ENCODE measurements at places on chromosomes 13 and 19.

DNA sequence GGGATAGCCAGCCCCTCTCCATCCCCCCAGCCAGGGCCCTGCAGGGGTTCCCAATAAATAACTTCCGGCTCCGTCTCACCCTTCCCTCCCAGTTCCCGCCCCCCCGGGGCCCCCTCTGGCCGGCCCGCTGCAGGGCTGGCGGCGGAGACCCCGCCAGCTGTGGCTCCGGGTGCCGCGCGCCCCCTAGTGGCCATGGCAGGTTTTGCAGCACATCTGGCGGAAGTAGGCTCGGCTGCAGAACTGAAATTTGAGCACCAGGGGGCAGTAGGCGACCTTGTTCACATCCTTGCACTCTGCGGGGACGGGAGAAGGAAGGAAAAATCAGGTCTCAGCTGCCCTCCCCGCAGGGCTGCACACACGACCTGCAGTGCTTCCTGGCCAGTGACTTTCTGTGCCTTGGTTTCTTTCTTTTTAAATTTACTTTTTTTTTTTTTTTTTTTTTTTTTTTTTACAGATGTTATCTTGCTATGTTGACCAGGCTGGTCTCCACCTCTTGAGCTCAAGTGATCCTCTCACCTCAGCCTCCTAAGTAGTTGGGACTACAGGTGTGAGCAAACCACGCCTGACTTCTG, 3.6 kb upstream of the MYO1F start:
- DNase-seq, result peak; percentile 81

DNA sequence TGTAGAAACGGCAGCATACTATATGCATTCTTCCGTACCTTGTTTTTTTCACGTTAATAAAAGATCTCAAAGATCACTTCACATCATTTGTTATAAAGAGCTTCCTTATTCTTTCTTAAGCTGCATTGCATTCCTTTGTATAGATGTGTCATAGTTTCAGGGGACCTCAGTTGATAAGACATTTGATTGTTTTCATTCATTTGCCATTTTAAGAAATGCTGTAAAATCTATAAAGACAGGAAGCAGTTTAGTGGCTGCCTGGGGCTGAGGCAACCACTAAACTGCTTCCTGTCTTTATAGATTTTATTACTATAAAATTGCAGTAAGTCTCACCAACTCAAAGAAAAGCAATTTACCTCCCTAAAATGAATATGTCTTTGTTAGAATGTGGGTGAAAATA, 59.4 kb downstream of the ZDHHC20 start:
- DNase-seq, result no peak

GRCh38 chr13:91563799-91564198, 165.4 kb downstream of the GPC5 start:
- DNase-seq, result no peak

GRCh38 chr13:75173457-75174356, 308.3 kb downstream of the TBC1D4 start:
- DNase-seq, result no peak

DNA sequence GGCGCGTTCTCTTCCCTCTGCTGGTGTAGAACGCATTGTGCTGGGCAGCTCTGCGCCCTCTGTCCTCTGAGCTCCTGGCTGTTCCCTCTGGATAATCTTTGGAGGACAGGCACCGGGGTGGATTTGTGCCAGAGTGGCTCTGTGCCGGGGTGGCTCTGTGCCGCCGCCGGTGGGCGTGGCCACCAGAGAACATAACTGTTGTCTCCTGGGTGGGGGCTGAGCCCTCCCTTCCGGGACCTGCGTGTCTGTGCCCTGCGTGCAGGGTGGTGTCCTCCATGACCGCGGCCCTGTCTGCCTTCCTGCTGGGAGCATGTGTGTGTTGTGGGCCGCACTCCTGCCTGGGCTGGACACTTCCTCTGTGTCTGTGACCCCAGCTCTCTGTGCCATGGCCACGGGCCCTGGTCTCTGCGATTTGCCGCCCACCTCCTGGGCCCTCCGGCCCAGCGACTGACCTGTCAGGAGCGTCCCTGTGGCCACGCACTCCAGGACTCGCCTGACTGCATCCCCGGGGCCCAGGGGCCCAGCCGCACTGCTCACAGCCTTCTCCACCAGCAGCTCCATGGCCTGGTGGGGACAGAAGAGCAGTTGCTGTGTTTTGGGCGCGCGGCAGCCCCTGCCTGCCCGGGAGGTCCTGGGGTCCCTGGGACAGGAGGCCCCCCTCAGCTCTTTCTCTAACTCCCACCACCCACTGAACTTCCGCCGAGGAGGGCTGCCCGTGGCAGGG, 22.4 kb upstream of the MATK start:
- DNase-seq, result no peak

GRCh38 chr19:18683958-18684641, 620 bp downstream of the CRTC1 start:
- DNase-seq, result no peak

DNA sequence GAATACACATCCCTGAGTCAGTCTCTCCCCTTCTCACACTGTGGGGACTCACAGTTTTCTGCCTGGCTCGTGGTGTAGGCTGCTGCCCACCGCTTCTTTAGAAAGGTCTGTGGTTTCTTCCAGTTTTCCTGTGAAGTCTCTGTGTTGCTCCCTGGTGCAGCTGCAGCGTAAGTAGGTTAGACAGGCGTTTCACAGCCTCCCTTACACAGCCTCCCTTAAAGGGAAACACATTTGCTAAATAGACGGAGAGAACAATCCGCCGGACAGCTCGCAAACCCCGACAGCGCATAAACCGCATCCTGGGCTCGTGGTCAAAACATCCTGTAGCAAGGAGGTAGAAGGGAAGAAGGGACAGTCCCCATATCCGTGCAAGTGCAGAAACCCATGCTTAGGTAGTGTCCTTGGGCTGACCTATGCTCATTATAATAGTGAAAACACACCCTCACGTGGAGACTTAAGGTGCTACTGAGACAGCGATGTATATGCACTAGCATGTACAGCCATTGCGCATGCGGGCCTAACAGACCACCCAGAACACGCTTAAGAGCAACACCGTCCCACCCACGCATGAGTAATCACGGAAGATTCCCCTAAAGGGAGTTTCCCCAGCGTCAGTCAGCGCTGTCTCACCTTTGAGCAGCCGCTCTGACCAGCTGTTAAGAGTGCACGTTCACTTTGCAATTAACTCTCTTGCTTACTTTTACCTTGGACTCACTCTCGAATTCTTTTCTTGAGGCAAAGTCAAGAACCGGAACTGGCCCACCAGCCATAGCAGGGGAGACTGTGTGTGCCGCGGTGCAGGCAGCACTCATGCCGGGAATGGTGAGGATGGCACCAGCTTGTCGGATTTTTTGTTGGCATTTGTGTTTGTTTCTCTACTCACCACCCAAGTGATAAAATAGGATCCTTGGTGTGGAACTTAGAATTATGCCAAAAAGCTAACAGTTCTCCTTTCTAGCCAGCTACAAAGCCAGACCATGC, 16.6 kb downstream of the SIGLEC8 start:
- DNase-seq, result no peak

- no peak for DNase-seq
Measured at GRCh38 chr19:44943801-44944249, 1.8 kb downstream of the APOC4 start.

DNA sequence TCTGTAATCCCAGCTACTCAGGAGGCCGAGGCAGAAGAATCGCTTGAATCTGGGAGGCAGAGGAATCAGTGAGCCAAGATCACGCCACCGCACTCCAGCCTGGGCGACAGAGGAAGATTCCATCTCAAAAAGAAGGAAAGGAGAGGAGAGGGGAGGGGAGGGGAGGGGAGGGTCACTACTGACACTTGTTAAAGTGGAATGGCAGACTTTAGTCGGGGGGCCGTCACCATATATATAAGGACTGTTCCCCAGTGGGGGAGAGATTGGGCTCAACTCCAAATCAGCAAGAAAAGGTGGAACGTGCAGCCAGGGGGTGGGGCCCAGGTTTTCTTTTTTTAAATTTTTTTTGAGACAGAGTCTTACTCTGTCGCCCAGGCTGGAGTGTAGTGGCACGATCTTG, 26.2 kb downstream of the TPT1 start:
- DNase-seq, result no peak

DNA sequence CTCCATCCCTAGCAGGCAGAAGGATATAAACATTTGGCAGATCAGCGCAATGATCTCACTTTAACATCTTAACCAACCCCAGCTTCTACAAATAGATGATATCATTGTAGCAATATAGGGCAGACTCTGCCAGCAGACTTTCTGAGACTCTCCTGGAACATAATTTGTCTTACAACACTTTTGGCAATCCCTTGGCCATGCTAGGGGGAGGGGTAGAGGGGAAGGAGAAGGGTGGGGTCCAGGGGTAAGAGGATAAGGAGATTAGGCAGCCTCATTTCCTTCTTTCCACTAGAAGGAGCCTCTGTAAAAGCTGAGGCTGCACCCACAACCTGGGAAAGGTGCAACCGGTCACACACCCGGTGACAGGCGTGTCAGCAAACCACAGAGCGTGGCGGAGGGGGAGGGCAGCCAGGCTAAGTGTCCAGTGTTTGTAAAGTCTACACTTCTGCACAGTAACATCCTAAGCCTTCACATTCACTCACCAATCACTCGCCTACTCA, 8.7 kb upstream of the UBAC2 start:
- no peak for DNase-seq

DNA sequence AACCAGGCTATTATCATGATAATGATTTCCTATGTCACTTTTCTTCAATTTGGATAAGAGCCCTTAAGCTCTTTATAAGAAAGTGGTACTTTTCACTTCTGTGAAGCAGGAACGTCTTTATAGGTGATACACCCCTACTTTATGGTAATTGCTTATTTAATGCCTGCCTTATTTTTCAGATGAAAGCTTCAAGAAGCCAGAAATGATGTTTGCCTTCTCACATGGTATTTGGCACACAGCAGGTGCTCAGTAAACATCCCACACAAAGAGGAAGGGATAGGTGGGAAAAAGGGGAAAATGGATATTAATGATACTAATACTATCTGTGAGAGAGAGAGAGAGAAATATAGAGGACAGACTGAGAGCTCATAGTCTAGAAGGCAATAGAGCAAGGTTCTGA, 29.0 kb upstream of the WASF3 start:
- DNase-seq, result no peak

- no peak for DNase-seq
Measured at GRCh38 chr19:7115721-7116120, 46.2 kb downstream of the ZNF557 start.

GRCh38 chr13:98174307-98174706, 2.8 kb downstream of the RNF113B start:
- no peak for DNase-seq

- DNase-seq, result no peak
Measured at GRCh38 chr19:38388349-38389100, at the start of gene SPRED3. SPRED3 (plus strand) TSS chr19:38388697; CDS start chr19:38390303, 1,606 bp downstream.

DNA sequence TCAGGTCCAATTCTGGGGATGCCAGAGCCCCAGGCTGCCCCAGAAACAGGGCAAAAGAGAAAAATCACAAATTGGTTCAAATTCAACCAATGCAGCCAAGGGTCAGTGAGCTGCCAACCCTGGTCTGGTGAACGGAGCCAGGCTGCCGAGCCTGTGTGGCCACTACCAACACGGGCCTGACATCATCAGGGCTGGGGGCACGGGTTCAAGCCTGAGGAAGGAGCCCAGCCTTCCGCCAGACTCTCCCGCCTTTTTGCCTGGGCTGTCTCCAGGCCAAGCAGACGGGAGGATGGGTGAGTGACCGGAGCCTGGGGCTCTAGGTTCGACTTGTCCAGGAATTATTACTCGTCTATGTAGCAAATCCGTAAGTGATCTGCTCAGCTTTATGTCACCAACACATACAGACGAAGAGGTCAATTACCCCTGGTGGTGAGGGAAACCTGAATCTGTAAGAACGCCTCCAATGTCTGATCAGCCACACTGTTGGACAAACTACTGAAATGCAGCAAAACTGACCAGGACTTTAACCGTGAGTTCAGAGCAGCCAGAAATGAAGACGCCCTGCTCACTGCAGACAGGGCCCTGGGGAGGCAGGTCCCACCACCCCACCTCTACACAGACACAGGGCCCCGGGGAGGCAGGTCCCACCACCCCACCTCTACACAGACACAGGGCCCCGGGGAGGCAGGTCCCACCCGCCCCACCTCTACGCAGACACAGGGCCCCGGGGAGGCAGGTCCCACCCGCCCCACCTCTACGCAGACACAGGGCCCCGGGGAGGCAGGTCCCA, 31.8 kb downstream of the RAB20 start:
- DNase-seq, result no peak

DNA sequence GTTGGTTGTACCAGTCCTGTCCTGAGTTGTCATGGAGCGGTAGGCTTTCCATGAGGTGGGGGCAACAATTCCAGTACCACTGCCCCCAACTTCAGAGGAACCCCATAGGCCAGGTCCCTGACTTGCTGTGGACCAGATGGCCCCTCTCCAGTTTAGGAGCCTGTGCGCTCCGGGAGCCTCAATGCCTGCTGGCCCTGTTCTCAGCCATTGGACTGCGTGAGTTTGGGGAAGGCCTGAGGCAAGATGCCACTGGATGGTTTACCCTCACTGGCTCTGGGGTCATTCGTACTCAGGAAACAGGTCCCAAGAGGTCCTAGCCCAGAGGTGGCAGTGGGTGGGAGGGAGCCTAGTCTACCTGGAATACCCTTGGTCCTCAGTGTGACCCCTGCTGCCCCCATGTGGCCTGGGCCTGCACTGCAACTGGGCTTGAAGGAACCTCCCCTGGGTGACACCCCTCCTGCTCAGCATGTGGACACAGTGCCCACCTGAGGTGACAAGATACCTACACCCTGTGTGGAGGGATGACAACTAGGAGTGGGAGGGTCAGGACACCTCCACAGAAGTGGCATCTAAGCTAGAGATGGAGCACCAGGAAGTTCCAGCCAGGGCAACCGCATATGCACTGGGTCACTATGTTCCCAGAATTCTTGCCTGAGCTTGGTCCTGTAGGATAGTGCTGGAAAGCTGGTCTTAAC, 6.0 kb upstream of the PRR19 start:
- DNase-seq, result peak; percentile 99

GRCh38 chr13:94825507-94825906, 113.2 kb upstream of the SOX21 start:
- no peak for DNase-seq

DNA sequence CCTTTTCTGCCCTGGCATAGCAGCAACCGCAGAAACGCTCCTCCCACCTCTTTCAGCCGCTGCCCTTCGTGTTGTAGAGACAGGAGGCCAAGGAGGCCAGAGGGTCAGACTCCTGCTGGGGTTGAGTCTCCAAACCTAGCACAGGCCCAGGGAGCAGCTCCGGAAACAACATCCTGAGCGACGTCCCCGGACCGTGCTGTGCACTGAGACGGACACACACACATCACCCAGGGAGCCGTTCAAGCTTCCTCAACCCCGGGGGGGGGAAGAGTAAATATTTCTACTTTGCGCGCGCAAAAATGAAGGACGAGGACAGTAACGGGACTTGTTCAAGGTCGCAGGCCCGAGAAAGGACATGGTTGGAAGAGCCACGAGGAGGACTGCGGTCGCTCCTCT, 657 bp downstream of the ZNF550 start:
- DNase-seq, result no peak

- no peak for DNase-seq
Measured at GRCh38 chr13:112943309-112944125, 25.5 kb upstream of the MCF2L start.

Data from omental fat pad (tissue), 4 donors.